ENCODE measurements at places on chromosomes 2 and 18.

DNA sequence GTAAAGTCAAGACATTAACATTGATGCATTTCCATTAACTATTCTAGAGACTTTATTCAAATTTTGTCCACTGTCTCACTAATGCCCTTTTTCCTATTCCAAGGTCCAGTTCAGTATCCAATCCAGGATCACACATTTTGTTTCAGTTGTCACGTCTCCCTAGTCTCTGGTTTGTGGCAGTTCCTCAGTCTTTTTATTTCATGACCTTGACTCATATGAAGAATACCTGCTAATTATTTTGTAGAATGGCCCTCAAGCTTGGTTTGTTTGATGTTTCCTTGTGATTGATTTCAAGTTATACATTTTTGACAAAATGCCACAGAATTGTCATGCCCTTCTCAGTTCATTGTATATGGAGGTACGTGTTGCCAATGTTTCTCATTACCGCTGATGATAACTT lies 145.2 kb downstream of the FHOD3 start:
- DNase-seq, result no peak

- DNase-seq, result no peak
Observed at GRCh38 chr2:70748002-70748784, 19.8 kb downstream of the ADD2 start.

- no peak for DNase-seq
Observed at GRCh38 chr2:203572316-203572715, 37.2 kb upstream of the RAPH1 start.

DNA sequence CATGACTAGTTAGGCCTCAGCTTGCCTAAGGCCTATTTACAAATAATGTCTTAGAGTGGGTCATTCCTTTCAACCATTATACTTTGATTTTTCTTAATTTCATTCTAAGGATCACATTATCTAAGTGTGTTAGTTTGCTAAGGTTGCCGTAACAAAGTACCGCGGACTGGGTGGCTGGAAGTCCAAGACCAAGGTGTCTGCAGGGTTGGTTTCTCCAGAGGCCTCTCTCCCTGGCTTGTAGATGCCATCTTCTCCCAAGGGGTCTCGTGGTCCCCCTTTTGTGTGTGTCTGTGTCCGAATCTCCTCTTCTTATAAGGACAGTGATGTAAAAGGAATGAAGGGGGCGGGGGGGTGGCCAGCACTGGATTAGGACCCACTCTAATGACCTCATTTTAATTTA lies 18.4 kb upstream of the ITM2C start:
- no peak for DNase-seq

DNA sequence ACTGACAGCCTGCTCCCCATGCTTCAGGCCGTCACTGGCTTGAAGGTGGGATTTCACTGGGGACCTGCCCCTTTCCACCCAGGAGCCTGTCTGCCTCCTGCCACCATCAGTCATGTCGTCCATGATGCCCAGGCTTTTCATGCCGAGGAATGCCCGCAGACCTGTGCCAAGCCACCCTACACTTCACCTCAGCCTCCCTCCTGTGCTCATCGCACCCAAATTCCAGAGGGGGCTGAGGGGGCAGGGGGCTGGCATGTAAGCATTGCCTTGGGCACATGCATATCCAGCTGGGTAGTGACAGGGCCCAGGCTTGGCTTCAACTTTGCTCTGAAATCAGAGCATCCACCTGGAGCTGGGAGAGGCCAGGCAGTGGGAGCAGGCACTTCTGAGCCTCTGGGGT lies 20.9 kb upstream of the RPRM start:
- no peak for DNase-seq

GRCh38 chr18:10444314-10445006 lies 10.0 kb upstream of the APCDD1 start:
- DNase-seq, result no peak

GRCh38 chr18:79199691-79200374 lies 130.6 kb downstream of the ATP9B start:
- no peak for DNase-seq

- no peak for DNase-seq
Observed at GRCh38 chr18:74281980-74282754, 9.6 kb downstream of the CYB5A start.

- DNase-seq, result no peak
Observed at GRCh38 chr2:177250461-177250860, 14.1 kb downstream of the NFE2L2 start.

GRCh38 chr2:159908623-159909022 lies 110.6 kb upstream of the CD302 start:
- no peak for DNase-seq

GRCh38 chr2:101759162-101759561 lies 61.7 kb downstream of the MAP4K4 start:
- DNase-seq, result peak; percentile 54

DNA sequence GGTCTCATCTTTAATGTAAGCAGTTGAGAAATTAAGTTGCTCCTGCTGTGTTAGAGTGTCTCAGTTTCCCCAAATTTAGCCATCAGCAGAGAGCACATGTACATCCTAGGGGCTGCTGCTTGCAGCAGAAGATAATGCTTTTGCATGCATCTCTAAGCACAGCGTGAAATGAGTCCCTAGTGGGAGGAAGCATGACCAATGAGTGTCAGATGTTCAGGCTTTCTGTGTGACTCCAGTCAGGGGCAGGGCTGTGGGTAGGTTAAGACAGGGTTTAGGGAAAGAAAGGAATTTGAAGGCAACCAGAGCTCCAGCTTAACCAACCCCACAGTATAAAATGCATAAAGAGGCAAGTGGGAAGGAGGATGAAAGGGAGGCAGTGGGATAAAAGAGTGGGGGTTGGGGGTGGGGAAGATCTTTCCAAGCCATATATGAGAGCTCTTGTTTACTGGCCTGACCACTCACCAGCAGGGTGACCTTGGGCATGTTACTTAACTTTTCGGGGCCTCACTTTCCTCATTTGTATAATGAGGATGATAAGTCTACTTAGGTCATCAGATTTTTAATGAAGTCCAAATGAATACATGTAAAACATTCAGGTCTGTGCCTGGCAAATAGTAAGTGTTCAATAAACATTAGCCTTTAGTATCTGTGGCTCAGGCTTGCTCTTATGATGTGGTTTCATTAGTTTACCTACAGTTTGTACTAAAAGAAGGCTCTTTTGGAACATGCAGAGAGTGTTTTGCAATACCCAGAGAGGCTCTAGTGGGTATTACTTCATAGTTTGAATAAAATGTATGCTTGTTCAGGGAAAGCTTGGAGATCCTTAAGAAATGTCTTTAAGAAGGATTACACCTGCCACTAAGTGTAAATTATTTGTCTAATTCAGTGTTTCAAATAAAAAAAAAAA lies 42.7 kb upstream of the PELI1 start:
- DNase-seq, result no peak

GRCh38 chr18:35547008-35547605 lies 34.4 kb upstream of the GALNT1 start:
- no peak for DNase-seq

- DNase-seq, result no peak
Observed at GRCh38 chr2:120938045-120938771, 202.5 kb downstream of the GLI2 start.

- DNase-seq, result no peak
Observed at GRCh38 chr2:223632826-223633225, 30.7 kb upstream of the SCG2 start.

DNA sequence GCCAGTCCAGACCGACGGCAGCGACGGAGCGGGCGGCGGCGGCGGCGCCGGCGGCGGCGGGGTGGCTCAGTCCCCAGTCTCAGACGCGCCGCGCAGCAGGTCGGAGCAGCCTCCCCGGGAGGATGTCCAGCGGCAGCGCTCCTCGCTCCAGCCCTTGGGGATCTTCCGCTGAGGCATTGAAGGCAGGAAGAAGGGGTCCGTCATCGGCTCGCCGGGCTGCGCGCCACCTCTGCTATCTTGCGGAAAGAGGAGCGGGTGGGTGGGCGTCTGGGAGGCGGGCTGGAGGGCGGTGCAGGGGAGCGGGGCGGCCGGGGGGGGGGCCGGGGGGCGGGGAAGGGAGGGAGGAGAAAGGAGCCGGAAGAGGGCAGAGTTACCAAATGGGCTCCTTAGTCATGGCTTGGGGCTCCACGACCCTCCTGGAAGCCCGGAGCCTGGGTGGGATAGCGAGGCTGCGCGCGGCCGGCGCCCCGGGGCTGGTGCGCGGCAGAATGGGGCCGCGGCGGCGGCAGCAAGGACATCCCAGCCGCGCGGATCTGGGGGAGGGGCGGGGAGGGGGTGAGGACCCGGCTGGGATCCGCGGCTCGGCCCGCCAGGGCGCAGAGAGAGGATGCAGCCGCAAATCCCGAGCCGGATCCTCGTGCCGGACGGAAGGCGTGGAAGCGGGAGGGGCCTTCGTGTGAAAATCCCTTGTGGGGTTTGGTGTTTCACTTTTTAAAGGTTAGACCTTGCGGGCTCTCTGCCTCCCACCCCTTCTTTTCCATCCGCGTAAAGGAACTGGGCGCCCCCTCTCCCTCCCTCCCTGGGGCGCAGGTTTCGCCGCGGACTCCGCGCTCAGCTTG lies at the start of gene NETO1:
Gene NETO1 (minus strand): TSS at position 242 of the 839 bp plus-strand sequence. CDS start 696 bp downstream, outside the sequence.
- no peak for DNase-seq
